ENCODE measurements at places on chromosomes 12 and 14.

DNA sequence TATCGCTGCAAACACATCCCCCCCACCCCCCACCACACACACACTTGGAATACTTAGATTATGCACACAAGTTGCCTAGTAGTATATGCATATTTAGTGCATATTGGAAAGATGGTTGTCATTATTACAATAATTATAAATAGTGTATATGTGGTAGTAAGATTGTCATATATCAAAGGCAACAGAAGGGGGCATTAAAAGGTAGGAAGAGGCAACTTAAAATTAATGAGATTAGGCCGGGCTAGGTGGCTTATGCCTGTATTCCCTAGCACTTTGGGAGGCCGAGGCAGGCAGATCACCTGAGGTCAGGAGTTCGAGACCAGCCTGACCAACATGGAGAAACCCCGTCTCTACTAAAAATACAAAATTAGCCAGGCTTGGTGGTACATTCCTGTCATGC is 52.1 kb downstream of the GSC start:
- H3K27ac ChIP-seq: no peak overlapping the region
- DNase-seq: no peak
- H3K27me3 ChIP-seq: no peaks in the 10 kb centered on the region
- H3K4me3 ChIP-seq: no peak overlapping the region
- no peaks in the 10 kb centered on the region for H3K36me3 ChIP-seq

- no peak for DNase-seq
- H3K27me3 ChIP-seq: no peaks in the 10 kb centered on the region
- H3K36me3 ChIP-seq: no peaks in the 10 kb centered on the region
- no peak overlapping the region for H3K4me3 ChIP-seq
Observed at GRCh38 chr14:29030121-29030520, 263.5 kb downstream of the FOXG1 start.

- no peak overlapping the region for H3K27ac ChIP-seq
- peaks cover 35% of the 10 kb centered on the region for H3K4me1 ChIP-seq
- no peak overlapping the region for H3K4me3 ChIP-seq
- no peaks in the 10 kb centered on the region for H3K36me3 ChIP-seq
Observed at GRCh38 chr14:60506985-60507829, 1.7 kb upstream of the SIX6 start.

- H3K36me3 ChIP-seq: no peaks in the 10 kb centered on the region
- no peak for DNase-seq
- no peak overlapping the region for H3K4me3 ChIP-seq
- no peak overlapping the region for H3K27ac ChIP-seq
- H3K4me1 ChIP-seq: no peaks in the 10 kb centered on the region
Observed at GRCh38 chr14:45793081-45793480, 540.1 kb upstream of the MIS18BP1 start.

DNA sequence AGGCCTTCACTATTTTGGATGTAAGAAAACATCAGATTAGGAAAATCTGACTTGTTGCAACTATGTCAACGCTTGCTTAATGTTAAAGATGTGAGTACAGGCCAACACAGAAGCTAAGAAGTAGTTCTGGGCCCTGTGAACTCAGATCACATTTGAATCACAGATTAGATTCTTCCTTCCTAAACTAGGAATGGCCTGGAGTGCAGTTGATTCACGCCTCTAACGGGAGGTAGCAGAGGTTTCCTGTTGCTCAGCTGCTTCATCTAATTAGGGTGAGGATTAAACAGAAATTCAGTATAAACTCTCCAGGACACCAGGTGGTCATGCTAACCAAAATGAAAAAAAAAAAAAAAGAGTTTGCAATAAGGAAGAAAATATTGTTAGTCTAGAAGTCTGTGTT is 314.3 kb downstream of the TRHDE start:
- H3K36me3 ChIP-seq: no peaks in the 10 kb centered on the region
- no peak for DNase-seq
- H3K27ac ChIP-seq: no peak overlapping the region
- no peaks in the 10 kb centered on the region for H3K4me1 ChIP-seq
- H3K27me3 ChIP-seq: no peaks in the 10 kb centered on the region
- no peak overlapping the region for H3K4me3 ChIP-seq

GRCh38 chr12:56565510-56566101 is 44.0 kb downstream of the RBMS2 start:
- H3K36me3 ChIP-seq: peaks cover 15% of the 10 kb centered on the region
- H3K27ac ChIP-seq: peak overlapping the region; percentile 79
- no peaks in the 10 kb centered on the region for H3K4me1 ChIP-seq
- no peak overlapping the region for H3K4me3 ChIP-seq

- no peaks in the 10 kb centered on the region for H3K4me1 ChIP-seq
- H3K27ac ChIP-seq: no peak overlapping the region
- DNase-seq: no peak
- no peak overlapping the region for H3K4me3 ChIP-seq
- H3K36me3 ChIP-seq: no peaks in the 10 kb centered on the region
Observed at GRCh38 chr12:96069511-96070231, 34.3 kb upstream of the LTA4H start.

Data from right atrium auricular region (tissue), 2 donors.